ENCODE measurements at places on chromosomes 1 and 21.

- no peak for DNase-seq
These were observed 182.7 kb downstream of the PCP4 start for GRCh38 chr21:40049931-40050290.

GRCh38 chr21:36859744-36860501 lies 106.5 kb downstream of the HLCS start:
- DNase-seq: peak; percentile 24

GRCh38 chr1:158793604-158794003 lies 12.6 kb upstream of the OR6N2 start:
- DNase-seq: no peak

DNA sequence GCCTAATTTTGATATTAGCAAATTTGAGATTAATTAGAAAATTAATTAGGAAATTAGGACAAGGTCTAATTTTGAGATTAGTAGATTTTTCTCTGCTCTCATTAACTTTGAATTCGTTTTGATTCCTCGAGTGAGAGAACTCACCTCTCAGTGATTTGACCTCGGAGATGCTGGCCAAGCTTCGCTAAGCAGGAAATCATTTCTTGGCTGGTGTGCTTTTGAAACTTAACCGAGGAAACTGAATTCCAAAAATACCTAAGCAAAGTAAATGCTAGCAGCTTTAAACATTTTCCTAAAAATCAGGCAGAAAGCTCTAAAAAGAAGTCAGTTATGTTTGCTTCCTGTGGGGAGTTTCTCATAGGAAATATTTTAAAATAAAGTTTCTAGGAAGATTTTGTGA lies 34.9 kb downstream of the CDC14A start:
- DNase-seq: no peak

GRCh38 chr1:1796466-1796865 lies 18.2 kb upstream of the NADK start:
- no peak for DNase-seq

- no peak for DNase-seq
These were observed 79.3 kb upstream of the DIRAS3 start for GRCh38 chr1:68129536-68130250.

- no peak for DNase-seq
These were observed 18.7 kb upstream of the F5 start for GRCh38 chr1:169604781-169605560.

DNA sequence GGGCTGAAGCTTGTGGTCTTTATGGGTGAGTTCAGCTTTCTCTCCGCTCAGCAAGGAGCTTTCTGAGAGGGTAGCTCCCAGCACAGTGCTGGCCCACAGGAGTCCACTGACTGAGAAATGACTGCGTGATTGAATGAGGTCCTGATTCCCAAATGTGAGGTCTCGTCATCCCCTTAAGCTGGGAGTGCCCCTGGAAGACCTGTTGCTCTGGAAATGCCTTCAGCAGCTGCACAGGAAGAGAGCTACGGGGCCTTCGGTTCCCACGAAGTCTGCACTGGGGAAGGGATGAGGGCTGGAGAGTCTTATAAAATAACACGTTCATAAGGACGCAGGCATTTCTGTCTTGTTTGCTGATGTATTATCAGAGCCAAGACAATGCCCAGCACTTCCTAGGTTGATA lies 14.0 kb downstream of the TNNT2 start:
- no peak for DNase-seq

- no peak for DNase-seq
These were observed 6.3 kb upstream of the UBE2U start for GRCh38 chr1:64197076-64197475.

Measured in tibial nerve (tissue), 4 donors.